Right ventricle myocardium inferior (tissue), 1 donor: ENCODE measurements at places on chromosomes 4 and X.

DNA sequence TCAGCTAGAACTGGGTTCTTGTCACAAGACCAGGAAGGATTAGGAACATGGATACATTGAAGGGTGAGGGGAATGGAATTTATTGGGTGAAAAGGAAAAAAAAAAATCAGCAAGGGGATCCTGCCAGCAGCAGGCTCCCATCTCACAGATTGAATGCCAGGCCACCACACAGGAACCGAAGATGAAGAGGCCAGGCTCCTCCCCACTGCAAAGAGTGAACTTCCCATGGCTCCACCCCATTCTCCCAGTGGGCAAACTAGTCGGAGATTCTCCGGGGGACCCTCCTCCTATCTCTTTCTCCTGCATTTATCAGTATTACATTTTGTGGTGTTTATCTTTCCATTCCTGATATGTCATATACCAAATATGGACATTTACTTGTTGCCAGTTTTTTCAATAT lies 46.0 kb upstream of the MAGED1 start:
- no peak for DNase-seq

- DNase-seq = no peak
Observed at GRCh38 chr4:123340381-123340701, 56.3 kb upstream of the SPRY1 start.

GRCh38 chr4:152462047-152462446 lies 73.8 kb downstream of the FBXW7 start:
- DNase-seq = no peak

GRCh38 chr4:96649536-96649935 lies 809.6 kb downstream of the PDHA2 start:
- DNase-seq = no peak

GRCh38 chr4:112270640-112271421 lies 14.9 kb downstream of the TIFA start:
- DNase-seq = no peak

DNA sequence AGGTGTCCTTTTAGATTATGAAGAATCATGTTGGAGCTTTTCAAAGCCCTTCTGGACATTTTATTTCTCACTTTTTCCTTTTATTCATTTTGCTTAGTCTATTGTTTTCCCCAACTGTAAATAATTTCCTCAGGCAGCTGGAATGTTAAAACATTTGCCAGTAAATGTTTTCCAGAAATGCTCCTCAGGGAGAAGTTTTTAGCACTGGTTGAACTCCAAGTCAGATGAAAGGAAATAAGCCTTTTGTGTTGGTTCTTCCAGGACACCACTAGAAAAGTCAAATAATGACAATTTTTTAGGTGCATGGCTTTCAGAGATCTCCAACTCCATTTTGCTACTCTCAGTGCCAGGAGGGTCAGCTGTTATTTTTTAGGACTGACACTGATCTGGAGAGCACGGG lies 127.9 kb downstream of the IL13RA2 start:
- DNase-seq = no peak

DNA sequence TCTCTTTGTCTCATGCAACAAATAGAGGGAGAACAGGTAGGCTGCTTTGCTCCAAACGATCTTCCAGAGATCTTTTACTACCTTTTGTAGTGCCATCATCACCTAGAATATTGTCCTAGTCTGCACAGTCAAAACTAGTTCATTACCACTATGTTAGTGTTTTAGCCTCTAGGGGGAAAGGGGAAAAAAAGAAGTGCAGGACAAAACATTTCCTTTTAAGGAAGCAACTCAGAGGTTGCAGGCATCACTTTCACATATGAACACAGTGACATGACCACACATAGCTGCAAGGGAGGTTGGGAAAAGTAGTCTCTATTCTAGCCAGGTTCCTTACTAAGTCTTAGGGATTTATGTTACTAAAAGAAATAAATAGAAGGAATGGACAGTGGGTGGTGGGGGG lies 39.3 kb upstream of the RAP2C start:
- DNase-seq = no peak

- DNase-seq = peak; percentile 86
Observed at GRCh38 chrX:49172280-49172780, 632 bp downstream of the PLP2 start.

- no peak for DNase-seq
Observed at GRCh38 chr4:21915761-21916160, 32.8 kb downstream of the KCNIP4 start.

DNA sequence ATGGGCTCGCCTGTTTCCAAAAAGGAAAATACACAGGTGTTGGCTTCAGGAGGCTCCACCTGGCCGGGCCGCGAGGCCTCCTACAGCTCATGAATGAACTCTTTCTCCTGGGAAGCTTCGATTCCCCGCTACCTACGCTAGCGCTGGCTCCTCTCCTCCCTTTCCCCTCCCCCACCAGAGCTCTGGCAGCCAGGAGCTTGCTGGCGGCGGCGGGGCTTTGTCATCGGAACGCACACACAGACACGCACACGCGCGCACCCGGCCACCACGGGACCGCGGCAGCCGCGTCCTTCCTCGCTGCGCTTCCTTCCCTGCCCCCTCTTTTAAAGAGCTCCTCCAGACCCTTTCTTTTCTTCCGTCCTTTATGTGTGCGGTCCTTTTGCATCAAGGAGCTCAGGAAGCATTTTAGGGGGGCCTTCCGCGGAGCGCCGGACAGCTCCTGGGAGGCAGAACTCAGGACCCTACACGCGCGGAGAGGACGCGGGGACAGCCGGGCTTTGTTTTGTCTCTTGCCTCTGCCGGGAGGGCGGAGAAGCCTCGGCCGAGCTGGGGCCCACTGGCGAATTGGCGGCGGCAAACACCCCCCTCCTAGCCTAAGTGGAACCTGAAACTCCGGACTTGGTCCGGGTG lies 70.2 kb upstream of the BCOR start:
- DNase-seq = no peak

DNA sequence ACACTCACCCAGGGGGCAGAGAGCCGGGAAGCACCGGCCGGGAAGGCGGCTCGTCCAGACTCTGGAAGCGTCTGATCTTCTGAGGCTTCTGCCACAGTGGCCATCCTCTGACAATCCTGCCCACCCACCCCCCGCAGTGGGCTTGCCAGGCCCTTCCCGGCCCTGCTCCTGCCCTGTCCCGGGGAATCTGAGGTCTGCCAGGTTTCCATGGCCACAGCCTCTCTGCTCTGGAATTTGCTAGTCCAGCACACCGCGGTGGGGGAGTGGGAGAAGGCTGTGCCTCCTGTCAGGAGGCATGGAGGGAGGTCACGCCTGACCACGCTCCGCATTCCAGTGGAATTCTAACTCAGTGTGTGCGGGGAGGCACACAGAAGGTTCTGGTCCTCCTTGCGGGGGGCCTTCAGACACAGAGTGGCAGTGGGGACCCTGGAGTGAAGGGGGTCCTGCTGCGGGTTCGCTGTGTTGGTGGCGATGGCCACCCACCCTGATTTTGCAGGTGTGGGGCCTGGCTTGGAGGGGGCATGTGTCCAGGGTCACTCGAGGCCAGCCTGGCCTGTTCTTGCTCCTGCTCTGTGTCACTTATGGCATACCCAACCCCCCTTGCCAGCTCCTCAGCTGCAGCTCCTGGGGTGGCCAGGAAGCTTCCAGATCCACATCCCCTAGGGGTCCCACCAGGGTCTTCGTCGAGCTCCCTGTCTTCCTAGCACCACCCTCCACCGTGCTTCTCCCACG lies 55.6 kb upstream of the ADRA2C start:
- peak; percentile 45 for DNase-seq

GRCh38 chr4:504076-504475 lies 5.1 kb downstream of the PIGG start:
- DNase-seq = no peak

- no peak for DNase-seq
Observed at GRCh38 chrX:75230296-75230695, 43.6 kb upstream of the UPRT start.

DNA sequence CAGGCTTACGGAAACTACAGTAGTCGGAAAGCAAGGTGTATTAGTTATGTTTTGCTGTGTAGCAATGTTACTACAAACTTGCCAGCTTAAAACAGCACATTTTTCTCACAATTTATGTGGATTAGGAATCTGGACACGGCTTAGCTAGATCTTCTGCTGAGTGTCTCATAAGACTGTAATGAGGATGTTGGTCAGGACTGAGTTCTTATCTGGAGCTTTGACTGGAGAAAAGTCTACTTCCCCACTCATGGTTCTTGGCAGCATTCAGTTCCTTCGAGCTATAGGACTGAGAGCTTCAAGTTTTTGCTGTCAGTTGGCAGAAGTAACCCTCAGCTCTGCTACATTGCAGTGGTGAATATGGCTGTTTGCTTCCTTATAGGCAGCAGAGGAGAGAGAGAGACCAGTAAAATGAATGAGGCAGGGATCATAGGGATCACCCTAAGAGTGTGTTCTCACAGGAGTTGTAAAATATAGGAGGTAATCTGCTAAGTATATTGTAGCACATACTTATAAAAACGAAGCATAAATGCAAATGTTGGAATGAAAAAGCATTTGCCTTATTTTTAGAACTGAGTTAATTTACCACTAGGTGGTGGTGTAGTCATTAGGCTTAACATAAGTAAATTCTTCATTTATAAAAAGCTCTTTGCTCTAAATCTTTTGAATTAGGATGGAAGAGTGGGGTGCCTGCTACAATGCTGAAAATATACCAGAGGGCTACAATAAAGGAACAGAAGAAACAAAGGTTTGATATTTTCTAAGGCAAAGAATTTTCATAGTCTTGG lies 38.6 kb downstream of the ALG13 start:
- no peak for DNase-seq

- no peak for DNase-seq
Observed at GRCh38 chrX:23901060-23901459, 6.7 kb downstream of the APOO start.

GRCh38 chr4:141860974-141861373 lies 224.6 kb downstream of the IL15 start:
- no peak for DNase-seq

- no peak for DNase-seq
Observed at GRCh38 chr4:26288355-26288909, 32.4 kb upstream of the RBPJ start.

GRCh38 chr4:168877511-168878491 lies 132.3 kb downstream of the CBR4 start:
- peak; percentile 83 for DNase-seq

DNA sequence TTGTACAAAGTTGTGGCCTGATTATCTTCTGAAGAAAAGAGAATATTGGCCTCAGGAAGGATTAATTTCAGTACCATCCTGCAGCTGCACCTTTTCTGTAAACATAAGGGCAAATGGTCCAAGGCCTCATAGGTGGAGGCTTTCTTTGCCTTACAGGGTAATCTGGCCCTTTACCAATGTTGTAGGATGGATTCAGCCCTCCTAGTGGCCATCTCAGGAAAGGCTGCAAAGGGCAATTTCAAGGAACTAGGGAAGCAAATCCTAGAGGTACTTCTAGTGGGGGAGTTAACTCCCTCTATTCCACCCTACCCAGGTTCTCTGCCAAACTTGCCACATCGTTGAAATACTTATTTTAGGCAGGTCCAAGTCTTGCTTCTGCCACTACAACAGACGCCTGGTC lies 57.6 kb downstream of the UGT2B11 start:
- no peak for DNase-seq

DNA sequence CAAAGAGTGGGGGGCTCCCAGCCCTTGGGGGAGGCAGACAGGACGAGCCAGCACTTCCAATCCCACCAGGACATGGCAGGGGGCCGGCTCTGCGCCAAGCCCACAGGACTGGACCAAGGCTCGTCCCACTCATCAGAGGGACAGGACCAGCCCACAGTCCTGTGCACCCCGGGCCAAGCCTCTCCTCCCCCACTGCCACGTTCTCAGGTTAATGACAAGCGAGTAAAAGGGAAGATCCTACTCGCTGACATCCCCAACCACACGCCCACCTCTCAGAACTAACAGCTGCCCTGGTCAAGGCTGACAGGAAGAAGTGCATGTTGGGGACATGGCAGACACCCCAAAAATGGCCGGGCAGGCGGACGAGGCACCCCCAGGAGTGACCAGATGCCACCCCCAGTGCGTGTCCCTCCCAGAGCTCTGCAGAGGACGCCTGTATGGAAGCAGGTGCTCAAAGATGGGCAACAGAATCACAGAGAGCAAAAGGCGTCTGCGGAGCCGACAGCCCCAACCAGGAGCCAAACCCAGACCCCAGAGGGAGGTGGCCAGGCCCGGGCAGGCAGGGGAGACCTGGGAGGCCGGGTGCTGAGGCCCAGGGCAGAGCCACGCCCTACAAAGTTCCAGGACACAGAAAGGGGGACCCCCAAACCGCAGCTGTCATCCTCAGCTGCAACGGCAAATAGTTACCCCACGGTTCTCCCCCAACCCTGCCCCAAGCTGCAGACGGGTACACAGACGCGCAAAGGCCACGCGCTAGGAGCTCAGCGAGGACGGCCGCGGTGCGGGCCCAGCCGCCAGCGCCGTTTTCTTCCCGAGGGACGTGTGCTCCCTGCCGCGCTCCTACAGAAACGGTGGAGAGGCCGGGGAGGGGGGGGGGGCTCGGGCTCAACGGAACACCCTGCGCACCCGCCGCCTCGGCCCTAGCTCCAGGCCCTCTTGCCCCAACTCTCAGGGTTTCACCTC lies 1.7 kb downstream of the CTBP1 start:
- peak; percentile 71 for DNase-seq

DNA sequence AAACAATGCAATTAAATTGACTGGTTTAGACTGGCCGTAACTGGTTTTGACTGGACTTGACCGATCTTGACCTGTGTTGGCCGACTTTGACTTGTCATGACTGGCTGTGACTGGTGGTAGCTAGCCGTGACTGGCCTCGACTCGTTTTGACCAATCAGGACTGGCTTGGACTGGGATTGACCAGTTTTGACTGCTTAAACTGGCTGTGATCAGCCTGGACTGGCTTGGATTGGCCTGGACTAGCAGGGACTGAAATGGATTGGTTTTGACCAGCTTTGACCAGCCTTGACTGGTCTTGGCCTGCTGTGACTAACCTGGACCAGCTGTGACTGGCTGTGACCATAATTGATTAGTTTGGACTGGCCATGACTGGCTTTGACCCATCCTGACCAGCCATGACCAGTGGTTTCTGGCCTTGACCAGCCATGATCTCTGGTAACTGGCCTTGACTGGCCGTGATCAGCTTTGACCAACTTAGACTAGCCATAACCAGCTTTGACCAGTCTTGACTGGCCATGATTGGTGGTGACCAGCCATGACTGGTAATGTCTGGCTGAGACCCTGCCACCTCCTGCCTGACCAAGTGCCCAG lies 13.1 kb downstream of the SUV39H1 start:
- no peak for DNase-seq

- peak; percentile 26 for DNase-seq
Observed at GRCh38 chr4:6672131-6672530, 21.5 kb upstream of the S100P start.

- DNase-seq = peak; percentile 64
Observed at GRCh38 chr4:126269106-126269505, 954.4 kb downstream of the FAT4 start.

DNA sequence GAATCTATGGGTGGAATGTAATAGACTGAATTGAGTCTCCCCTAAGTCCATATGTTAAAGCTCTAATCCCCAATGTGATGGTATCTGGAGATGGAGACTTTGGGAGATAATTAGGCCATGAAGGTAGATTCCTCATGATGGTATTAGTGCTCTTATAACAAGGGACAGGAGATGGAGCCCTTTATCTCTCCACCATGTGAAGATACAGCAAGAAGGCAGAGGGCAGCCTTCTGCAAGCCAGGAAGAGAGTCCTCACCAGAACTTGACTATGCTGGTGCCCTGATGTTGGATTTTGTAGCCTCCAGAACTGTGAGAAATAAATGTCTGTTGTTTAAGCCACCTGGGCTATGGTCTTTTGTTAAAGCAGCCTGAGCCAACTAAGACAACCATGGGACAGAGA lies 76.4 kb upstream of the F8A3 start:
- DNase-seq = no peak
